ENCODE measurements at places on chromosomes 16 and 17.

DNA sequence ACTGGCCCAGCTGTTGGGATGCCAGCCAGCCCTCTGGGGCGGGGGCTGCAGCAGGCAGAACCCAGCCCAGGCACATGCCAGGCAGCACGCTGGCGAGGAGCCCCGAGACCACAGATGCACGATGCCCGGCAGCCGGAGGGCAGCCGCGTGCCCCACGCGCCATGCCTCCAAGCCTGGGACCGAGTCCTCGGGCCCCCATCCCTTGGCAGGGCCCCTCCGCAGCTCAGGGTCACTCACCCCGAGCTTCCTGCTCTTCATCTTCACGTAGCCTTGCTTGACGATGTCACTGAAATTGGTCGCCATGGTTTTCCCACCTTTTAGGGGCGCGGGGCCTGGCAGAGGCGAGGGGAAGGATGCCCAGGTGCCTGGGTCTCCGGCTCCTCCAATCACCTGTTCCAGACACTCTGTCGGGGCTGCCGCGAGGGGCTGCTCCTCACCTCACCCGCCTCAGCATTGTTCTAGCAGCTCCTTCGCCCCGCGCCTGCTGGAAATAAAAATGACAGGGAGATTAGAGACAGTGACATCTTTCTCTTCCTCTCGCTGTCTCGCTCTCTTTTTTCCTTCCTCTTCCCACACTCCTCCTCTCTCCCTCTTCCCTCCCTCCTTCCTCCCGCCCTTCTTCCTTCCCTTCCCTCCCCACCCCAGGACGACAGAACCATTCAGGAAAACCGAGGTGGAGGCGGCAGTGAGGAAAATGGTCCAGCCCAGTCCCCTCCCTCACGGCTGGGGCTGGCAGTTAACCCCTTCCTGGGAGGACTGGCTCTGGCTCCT, 6.9 kb downstream of the DOK4 start:
- DNase-seq: no peak

DNA sequence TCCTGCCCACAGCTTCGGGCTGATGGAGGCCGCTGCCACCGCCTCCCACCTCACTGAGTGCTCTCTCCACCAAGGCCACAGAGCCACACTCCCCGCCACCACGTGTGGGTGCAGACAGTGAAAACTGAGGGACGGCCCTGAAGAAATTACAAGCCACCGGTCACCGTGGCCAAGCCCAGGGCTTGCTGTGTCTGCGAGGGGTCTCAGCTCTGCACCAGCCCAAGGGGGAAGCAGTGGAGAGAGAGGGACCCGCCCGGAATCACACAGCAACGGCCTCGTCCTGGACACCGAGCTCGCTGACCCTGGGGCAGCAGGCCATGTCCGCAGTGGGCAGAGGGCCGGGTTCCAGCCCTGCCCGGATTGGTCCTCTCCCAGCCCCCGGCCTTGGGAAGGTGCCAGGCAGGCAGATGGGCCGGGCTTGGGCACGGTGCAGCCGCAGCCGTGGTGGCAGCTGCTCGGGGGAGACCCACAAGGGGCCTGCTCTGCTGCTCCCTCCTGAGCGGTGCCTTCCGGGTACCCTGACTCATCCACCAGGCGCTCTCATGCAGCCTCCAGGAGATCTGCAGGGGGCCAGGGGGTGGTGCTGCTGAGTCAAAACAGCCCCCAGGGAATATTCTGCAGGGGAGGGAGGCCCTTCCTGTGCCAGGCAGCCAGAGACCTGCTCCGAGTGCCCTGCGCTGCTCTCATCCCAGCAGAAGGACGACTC, 52.0 kb downstream of the CBFA2T3 start:
- DNase-seq: no peak

GRCh38 chr16:68082629-68083238, 2.4 kb upstream of the NFATC3 start:
- no peak for DNase-seq

GRCh38 chr16:86892509-86892908, 314.2 kb downstream of the FOXL1 start:
- no peak for DNase-seq

GRCh38 chr17:21213638-21214014, 335 bp downstream of the TMEM11 start:
- DNase-seq: no peak

DNA sequence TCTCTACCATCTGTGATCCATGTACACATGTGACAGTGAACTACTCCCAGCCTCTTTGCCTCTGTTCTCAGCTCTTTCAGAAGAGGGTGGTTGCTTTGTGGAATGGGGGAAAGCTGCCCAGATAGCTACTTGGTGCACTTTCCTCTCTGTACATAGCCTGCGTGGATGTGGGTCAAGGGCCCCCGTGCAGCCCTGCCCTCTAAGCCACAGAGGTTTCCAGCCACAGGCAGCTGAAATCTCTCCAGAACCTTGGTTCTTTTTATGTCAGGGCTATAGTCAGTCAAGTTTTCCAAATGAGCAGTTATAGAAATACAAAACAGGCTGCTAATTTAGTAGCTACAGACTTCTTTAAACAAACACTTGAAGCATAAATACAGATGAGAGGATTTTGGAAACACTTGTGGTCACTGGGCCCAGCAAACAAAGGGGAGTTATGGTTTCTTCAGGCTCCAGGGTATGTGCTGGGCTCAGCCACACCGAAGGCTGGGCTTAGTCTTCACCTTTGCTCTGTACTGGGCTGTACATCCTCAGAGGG, 199.7 kb upstream of the ASIC2 start:
- DNase-seq: no peak

DNA sequence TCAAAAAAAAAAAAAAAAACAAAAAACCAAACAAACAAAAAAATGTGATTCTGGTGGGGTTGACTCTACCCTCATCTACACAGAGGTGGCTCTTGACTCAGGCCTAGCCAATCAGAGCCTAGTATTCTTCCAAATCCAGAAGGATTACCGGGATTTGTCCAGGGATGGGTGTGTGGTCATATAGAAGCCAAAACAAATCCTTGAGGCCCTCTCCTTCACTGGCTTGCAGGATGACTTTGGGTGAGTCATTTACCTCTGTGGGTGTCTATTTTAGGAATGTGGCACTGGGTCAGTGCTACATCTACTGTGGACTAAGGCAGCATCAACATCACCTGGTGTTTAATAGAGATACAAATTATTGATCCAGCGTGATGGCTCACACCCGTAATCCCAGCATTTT, 93.2 kb upstream of the RBBP6 start:
- no peak for DNase-seq

DNA sequence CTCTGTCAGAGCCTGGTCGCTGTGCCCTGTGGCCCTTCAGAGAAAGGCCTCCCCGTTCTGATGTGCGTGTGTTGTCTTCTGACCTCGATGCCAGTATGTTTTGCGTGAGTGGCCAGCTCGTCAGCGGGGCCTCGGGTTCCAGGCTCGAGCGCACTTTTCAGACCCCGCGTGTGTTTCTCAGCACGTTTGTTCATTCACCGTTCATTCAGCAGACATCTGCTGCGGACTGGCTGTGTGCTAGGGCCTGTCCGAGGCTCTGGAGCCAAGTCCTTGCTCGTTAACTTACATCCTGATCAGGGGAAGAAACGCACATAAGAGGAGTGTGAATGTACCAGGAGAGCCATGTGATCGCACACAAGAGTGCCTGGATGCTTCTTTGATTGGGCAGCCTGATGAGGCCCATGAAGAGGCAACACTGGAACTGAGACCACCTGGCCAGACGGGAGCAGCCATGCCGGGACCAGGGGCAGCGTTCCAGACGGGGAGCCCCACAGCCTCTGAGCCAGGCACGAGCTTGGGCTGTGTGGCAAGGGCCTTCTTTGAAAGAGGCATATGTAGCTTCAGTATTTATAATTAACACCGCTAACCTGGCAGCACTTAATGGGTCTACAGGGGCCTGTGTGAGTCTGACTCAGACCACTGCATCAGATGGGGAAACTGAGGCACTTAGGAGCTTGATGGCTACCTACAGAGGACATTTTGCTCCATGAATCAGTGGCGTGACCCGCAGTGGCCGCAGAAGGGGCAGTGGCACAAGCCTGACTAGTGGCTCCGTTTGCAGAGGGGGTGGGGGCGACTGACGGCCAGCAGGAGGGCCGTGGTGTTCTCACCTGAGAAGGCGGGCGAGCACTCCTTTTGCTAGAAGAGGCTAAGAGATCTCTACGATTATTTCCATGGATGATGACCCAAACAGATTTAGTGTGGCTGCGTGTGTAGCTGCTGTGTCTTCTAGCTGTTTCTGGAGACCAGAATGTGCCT, 187.9 kb upstream of the CHMP6 start:
- no peak for DNase-seq

GRCh38 chr17:49775546-49776260, 11.8 kb upstream of the FAM117A start:
- no peak for DNase-seq

- DNase-seq: no peak
Observed at GRCh38 chr17:8413938-8414337, 16.3 kb upstream of the RNF222 start.

DNA sequence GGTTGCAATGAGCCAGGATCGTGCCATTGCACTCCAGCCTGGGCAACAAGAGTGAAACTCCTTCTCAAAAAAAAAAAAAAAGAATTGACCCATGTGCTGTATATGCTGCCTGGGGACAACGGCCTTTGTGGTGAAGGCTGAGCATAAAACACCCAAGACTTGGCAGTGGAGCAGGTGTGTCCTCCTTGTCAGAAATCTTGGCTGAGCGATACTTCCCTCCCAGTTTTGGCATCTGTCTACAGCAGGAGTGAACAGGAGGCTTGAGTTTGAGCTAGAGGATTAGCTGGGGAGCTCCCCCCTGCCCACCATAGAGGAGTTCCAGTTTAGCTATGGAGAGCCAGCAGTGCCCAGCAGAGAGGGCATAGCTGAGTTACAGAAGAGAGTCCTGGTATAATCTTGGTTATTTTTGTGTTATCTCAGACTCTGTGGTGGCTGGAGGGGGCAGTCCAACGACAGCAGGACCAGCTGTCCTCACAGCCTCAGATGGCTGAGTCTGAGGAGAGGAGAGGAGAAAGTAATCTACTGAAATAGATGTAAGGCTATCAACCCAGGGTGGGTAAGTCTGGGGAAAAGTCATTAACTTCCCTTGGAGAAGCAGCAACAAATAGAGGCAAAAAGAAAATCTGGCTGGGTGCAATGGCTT, 18.4 kb downstream of the SP2 start:
- DNase-seq: no peak

GRCh38 chr17:43570518-43570928, 24.4 kb upstream of the ETV4 start:
- no peak for DNase-seq

- DNase-seq: no peak
Observed at GRCh38 chr16:2180962-2181923, 15.2 kb downstream of the CASKIN1 start.

DNA sequence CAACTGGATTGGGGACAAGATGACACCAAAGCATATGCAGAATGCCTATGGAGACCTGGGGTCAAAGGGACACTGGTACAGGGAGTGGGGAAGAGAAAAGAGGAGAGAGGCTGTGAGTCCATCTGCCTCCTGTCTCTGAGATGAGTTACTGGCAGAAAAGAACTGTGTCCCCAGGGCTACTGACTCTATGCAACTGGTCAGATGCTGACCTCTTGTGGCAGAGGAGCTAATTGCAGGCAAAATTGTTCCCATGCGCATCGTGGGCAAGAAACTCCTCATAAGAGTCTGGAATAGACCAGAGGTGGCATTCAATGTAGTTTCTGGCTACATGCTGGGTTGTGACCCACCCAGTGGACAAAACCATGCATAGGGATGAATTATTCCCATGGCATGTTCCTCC, 26.1 kb upstream of the MLKL start:
- no peak for DNase-seq

- DNase-seq: peak; percentile 55
Observed at GRCh38 chr17:47813512-47814031, 8.0 kb downstream of the OSBPL7 start.

- no peak for DNase-seq
Observed at GRCh38 chr17:70820276-70820675, 650.9 kb downstream of the KCNJ2 start.

DNA sequence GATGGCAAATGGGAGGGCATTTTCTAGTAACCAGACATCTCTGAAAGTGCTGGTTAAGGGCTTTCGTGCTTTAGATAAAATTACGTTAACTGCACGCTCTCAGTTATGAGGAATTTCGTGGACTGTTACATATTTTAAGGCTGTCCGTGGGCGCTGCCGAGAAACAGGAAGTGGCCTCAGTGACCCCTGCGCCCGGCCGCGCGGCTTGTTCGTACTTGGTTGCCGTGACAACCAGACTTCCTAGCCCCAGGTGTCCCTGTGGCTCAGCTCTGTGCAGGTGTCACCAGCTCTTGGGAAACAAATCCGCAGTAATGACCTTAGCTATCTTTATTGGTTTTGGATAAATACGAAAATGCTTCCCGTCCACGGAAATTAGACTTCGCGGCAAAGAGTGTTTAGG, 52.7 kb downstream of the LMF1 start:
- no peak for DNase-seq

DNA sequence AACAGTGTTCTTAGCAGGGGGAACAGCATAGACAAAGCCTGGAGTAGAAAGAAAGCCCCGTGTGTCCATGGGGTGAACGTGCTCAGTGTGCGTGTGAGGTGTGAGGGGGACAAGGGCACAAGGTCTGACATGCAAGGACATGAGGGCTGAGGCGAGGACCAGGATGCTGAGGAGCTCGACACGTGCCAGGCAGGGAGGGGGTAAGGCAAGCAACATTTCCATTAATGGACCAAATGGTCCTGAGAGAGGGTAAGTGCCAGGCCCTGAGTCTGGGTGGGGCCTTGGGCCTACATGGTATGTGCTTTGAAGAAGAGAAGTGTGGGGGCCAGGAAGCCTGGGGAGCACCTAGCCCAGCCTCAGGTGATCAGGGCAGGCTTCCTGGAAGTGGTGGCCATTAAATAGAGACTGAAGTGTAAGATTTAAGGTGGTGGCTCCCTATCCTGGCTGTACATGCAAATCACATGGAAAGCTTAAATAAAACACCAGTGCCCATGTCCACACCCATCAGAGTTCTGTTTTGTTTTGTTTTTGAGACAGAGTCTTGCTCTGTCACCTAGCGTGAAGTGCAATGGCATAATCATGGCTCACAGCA, 29.3 kb downstream of the ADCY7 start:
- DNase-seq: peak; percentile 29

DNA sequence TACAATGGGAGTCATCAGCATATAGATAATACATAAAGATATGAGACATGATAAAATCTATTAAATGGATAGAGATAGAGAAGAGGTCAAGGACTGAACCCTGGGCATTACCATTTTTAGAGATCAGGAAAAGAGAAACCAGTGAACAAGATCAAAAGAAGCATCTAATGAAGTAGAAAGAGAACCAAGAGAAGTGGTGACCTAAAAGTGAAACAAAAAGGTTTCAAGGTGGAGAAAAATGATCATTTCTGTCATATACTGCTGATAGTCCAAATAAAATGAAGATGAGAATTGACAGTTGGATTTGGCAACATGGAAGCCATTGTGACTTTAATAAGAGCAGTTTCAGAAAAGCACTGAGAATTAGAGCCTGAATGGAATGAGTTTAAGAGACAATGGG, 165.1 kb downstream of the PPM1E start:
- no peak for DNase-seq

- DNase-seq: no peak
Observed at GRCh38 chr16:27920391-27920891, 143.1 kb downstream of the GSG1L start.

All from RWPE2 (cell line).